ENCODE measurements at places on chromosomes 4 and X.

- DNase-seq: no peak
Observed at GRCh38 chr4:187417721-187418120, 577.9 kb upstream of the ZFP42 start.

DNA sequence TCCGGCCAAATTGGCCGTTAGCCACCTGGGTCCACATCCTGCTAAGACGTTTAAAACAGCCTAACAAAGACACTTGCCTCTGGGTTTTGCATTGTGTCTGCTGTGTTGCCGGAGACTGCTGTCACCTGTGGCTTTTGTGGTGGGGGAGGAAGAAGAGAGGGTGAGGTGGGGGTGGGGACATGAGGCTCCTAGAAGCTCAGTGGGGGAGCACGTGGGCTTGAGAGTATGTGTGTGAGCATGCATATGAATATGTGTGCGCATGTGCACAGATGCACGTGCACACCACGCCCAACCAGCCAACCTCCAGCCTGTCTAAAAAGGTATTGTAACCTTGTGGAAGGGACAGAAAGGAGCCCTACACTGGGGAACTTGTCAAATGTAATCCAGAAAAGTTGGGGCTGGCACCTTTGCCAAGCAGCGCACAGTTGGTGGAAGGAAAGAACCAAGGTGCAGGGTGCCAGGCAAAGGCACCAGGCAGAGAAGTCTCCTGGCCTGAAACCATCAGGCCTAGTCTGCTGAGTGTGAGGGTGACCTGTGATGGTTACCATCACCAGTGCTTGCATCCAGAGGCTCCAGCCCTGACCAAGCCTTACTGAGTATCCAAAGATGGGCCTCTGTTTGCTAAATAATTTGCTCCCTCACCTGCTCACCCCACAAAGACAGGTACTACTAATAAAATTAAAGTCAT is 10.1 kb upstream of the SASH3 start:
- DNase-seq: peak; percentile 84

DNA sequence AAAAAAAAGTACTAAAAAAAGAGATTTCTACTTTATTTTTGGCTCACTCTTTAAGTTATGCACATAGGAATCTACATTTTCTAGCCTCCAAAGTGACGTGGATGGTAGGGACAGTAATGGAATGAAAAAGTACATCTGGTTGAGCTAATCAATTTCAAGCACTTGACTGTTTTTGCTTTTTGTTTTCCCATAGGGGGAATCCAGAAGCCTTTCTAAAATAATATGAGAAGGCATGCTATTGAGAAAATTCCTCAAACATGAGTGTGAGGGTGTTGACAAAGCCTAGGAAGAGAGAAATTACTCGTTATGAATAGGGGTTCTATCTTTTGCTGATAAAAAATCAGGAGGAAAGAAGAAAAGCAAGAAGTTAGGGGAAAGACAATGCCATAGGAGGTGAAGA is 242.5 kb upstream of the PUDP start:
- DNase-seq: no peak

DNA sequence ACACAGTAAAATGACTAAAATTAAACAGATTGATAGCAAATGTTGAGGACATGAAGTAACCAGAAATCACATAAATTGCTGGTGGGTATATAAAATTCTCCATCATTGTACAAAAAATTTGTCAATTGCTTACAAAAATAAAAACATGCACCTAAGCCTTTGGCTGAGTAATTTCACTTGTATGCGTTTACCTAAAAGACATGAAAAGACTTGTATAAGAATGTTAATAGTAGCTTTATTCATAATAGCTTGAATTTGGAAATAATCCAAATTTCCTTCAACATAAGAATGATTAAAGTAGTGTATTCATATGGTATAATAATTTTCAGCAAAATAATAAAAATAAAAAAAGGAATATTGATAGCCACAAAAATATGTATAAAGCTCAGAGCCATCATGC is 37.7 kb downstream of the PDHA2 start:
- DNase-seq: no peak

- no peak for DNase-seq
Observed at GRCh38 chr4:78247536-78248285, 190.6 kb downstream of the FRAS1 start.

DNA sequence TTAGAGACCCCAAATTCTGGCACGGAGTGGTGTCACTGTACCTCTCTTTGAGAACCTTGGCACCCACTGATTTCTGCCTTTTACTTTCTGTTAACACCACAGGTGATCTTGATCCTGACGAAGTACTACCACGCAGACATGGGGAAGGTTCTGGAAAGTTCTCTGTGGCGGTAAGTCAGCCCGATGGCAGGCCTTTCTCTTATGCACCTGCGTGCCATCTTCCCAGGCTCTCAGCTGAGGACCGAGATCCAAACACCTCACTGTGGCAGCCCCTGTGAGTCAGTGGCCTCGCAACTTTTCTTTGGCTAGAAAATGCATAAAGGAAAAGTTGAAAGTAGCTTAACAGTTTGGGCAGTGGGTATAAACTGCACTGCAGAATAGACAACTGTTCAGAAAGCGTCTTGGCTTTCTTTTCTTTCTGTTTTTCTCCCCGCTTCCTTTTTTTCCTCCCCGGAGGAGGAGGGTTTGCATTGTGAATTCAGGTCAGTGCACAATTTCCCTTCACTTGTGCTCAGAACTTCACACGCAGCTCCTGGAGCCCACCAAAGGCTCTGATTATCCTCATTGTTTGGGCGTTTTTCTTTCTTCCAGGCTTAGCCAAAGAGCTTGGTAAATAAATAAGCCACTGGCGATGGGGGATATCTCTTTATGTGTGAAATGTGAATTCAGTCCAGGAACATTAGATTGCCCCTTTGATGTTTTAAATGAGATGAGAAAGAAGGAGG is 38.4 kb downstream of the PSAPL1 start:
- DNase-seq: no peak

GRCh38 chr4:74328501-74328900 is 20.2 kb downstream of the EPGN start:
- DNase-seq: no peak

- peak; percentile 65 for DNase-seq
Observed at GRCh38 chr4:185134307-185134869, 8.7 kb upstream of the SLC25A4 start.

DNA sequence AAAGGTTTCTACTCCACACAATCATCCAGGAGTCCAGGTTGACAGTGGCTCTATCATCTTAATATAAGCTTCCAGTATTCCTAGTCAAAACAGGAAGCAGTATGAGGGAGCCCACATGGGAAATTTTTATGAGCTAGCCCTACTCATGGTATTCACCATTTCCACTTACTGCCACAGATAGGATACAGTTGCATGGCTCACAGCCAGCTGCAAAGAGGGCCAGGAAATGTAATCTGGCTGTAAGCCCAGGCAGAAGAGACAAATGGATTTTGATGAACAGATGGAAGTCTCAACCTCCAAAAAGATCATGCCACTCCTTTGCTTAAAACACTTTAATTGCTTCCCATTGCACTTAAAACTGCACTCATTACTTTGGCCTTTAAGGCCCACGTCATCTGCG is 150.6 kb downstream of the ADAMTS3 start:
- DNase-seq: no peak

GRCh38 chrX:35919536-35920309 is at the start of gene CFAP47:
Gene CFAP47, plus strand, starts transcription at chrX:35919734. Its CDS starts 66 bp downstream, at chrX:35919800.
- DNase-seq: no peak

- DNase-seq: no peak
Observed at GRCh38 chrX:54043541-54044125, 640 bp downstream of the PHF8 start.

DNA sequence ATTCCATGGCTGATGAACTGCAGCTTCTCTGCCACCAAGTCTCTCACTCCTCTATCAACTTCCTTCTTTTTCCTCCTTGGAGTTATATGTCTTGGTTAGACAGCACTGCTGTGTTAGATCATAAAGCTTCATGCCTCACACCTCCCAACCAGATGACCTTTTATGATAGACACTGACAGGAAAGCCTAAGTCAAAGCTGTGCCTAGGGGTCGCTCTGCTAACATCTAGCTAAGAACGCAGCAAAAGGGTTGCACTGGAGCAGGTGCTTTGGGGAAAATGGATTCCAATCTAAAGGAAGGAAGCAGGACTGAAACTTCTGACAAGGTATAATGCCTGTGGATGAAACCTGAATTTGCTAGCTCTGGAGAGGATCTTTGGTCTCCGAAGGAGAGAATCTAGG is 509.7 kb downstream of the SMARCA1 start:
- no peak for DNase-seq

DNA sequence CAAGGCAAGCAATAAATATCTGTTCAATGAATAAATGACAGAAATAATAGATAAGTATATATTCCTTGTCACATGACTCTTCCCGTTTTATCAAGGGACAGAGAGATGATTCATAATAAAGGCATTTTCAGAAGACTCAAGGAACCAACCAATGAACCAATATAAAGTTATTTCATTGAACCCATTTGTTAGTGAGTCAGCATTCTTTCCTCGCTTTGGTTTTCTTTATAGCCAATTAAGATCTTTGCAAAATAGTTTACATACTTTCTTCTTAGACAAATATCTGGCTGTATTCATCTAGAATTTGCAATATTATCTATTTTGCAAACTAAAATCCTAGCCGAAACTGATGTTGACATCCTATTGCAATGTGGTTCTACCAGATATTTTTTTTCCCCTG is 269.4 kb downstream of the IL15 start:
- no peak for DNase-seq

- DNase-seq: no peak
Observed at GRCh38 chr4:75516144-75516543, 1.9 kb downstream of the THAP6 start.

- DNase-seq: peak; percentile 61
Observed at GRCh38 chrX:48945517-48946348, 11.7 kb downstream of the OTUD5 start.

DNA sequence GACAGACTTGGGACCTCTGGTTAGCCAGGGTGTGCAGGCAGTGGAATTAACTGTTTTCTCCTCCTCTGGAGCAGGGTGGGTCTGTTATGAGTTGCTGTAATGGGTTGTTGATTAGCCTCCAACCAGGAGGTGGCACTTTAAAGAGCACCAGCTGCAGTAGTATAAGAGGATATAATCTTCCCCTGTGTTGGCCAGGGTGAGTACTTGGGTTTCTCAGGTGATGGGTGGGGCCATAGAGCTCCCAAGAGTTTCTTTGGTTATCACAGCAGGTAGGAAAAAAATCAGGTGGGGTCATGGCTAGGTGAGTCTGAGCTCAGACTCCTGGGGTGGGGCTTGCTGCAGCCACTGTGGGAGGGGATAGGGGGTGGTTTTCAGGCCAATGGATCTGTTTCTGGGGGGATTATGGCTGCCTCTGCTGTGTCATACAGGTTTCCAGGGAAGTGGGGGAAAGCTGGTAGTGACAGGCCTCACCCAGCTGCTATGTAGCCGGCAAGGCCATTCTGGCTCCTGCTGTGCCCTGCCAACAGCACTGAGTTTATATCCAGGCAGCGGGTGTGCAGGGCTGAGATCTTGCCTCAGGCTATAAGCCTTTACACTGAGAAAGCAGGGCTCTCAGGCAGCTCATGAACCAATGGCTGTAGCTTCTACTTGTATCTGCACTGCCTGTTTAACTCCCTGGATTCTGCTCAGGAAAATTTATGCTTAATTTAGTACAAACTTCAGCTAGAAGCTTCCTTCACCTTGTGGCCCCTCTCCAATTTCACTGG is 70.1 kb downstream of the CCNG2 start:
- DNase-seq: no peak

DNA sequence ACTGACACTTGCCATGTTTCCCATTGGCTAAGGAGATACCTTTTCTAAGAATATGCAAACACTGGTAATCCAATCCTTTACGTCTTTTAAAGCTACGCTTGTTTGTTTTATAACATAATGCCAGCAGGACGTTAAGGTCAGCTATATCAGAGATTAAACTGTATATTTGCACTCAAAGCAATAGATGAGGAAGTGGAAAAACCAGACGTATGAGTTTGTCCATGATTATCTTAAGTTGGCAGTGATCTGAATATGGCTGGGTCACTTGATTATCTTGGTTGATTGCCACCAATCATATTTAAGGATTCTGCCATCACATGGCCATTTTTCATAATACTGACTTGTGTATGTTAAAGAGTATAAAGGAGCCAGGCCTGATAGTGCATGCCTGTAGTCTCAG is 19.4 kb downstream of the TMSB4X start:
- DNase-seq: no peak

DNA sequence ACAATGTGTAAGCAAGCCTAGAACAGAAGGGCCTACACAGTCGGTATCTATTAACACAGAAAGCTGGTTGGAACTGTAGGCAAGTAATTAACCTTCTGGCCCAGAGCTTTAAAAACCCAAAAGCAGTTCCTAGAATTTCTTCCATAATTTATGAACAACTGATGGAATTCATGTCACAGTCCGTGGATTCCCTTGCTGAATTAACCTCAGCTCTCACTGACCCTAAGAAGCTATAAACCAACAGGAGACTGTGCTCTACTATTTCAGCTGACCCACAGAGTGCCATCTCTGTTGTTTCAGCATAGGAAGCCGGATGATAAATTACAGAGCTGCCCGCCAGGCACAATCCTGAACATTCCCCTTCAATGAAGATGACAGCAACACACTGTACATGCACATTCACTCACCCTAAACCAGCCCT is 157.3 kb downstream of the PRDM5 start:
- DNase-seq: no peak

GRCh38 chr4:127965062-127965802 is at the start of the genes ABHD18 and MFSD8:
Gene ABHD18, plus strand, starts transcription at chr4:127965406. Its CDS starts 17,550 bp downstream, at chr4:127982956.
Gene MFSD8, minus strand, starts transcription at chr4:127965173. Its CDS starts 40 bp downstream, at chr4:127965133.
- DNase-seq: peak; percentile 99
